ENCODE measurements at places on chromosomes 16 and 17.
A peak's percentile ranks its signal among the peaks of the same experiment; 100 is the strongest.

DNA sequence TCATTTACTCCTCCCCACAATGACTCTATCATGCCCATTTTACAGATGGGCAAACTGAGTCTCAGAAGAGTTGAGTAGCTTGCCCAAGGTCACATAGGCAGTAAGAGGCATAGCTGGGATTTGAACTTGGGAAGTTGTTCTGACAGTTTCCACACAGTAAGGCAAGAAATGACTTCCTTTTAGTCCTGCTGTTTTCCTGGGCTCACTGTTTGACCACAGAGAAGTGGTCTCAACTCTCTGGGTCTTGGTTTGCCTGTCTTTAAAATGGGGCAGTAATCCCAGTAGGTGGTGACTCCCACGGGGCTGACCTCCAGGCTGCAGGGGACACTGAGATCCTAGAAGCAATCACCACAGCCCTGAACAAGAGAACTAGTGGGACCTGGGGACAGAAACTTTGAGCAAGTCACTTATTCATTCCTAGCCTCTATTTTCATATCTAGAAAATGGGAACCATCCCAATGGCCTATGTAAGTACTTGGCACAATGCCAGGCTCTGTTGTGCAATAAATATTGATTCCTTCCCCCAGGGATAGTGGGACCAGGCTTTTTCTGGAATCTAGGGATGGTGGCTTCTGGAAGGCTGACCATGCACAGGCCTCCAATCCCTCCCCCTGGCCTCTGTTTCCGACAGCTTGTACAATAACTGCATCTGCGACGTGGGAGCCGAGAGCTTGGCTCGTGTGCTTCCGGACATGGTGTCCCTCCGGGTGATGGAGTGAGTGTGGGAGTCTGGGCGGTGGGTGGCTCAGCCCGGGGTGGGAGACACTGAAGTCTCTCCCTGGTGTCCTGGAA lies 20.5 kb downstream of the DEXI start:
- DNase-seq: no peak

GRCh38 chr16:22255335-22255734 lies 41.9 kb upstream of the POLR3E start:
- no peak for DNase-seq

DNA sequence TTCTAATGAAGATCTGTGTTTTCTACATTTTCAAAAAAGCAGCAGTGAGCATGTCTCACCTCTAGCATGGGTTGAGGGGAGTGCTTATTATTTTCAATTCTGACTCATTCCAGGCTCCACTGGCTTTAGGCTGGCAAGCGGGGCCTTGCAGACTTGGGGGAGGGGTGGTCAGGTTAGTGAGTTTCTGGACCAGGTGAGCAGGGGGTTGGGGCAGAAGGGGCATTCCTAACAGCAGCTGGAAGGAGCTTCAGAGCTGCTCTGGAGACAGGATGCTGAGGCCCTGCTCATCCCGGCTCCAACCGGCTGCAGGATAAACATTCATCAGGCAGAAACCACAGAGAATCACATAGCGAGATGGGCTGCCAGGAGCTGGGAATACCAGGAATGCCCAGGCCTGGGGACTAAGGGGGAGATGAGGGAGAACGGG lies 10.5 kb upstream of the KRT19 start:
- no peak for DNase-seq

GRCh38 chr17:77719806-77720205 lies 238.7 kb upstream of the TNRC6C start:
- DNase-seq: no peak

DNA sequence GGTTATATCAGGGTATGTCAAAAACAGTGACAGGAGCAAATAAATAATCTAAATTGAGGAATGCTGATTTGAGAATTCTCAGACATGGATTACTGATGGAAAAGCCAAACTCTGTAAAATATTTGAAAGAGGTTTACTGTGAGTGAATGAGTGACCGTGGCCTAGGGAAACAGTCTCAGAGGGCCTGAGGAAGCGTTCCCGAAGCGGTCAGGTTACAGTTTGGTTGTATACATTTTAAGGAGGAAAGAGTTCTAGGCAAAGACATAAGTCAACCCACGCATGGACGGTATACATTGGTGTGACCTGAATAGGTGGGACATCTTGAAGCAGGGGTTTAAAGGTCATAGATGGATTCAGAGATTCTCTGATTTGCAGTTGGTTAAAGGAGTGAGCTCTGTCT lies 771.7 kb downstream of the KCNJ18 start:
- no peak for DNase-seq

DNA sequence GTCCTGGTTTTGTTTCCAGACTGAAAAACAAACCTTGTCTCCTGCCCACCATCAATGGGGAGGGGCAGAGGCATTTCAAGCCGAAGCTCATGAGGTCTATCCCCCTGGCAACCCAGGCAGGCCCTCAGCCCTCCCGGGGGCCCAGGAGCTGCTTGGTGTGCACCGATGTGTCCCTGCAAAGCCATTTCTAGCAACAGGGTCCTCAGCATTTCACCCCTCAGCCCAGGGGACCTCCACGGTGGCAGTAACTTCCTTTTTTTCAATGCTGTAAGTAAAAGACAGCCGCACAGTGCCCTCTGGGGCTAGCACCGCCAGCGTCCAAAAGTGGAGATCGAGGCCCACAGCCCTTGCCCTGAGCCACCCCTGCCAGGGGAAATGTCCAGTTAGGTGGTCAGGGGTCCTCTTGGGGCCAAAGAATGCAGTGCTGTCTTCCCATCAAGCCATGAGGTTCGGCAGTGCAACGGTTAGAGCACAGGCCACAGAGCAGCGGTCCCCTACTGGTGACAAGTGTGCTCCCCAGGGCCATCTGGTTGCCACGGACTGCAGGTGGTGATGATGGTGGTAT lies 79.9 kb downstream of the LITAF start:
- DNase-seq: no peak

GRCh38 chr16:19884611-19885450 lies at the start of gene GPRC5B:
GPRC5B (minus strand) TSS chr16:19884848; CDS start chr16:19872845, 12,003 bp downstream.
- DNase-seq: peak; percentile 80

GRCh38 chr17:47286198-47286914 lies 32.7 kb downstream of the ITGB3 start:
- DNase-seq: no peak
